GM04504 (cell line): ENCODE measurements at places on chromosomes 4 and X.

DNA sequence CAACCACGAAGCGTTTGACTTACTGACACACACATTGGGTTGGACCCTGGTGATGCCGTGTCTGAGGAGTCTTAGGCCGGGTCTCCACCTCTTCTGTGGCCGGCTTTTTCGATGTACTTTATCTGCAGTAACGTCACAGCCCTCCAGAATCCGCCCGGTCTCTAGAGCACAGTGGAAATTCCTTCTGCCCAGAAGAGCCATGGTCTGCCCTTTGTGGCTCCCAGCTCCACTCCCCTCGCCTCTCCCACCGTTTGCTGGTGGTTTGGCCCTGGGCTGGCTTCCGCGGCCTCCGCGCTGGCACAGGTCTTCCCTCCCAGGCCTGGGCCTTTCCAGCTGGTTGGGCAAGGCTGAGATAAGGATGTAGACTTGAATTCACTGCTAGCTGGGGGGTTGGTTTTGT, 4.3 kb downstream of the MAEA start:
- DNase-seq, result no peak

DNA sequence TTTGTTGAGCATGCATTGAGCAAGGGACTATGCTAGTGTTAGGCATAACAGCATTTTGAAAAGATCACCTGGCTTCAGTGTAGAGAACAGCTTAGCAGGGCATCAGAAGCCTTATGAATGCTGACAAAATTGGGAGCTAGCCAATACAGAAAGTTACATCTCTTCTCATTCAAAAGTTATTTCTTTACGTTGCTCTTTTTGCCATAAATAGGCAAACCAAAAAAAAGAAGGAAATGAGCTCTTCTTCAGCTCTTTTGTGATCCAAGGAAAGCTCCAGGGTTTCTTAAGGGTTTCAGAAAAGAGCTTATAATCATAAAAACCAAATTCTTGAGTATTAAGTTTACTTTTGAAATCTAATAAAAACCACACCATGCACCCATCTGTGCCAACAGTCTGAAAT, 35.2 kb upstream of the LNX1 start:
- no peak for DNase-seq

DNA sequence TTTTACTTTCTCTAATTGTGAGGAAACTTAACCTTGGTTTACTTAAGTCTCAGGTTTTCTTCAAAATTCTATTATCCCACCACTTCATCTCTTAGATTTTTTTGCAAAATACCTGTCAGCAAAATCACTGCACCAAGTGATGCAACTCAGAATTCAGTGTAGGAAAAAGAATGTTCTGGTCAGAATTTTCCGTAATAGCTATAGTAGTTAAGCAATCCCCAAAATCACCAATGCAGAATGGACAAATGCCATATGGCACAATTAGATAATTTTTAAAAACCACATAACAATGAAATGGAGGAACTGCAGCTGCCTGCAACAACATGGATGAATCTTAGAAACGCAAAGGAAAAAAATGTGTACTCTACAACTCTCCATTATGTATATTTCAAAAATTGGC, 373.1 kb downstream of the NAF1 start:
- DNase-seq, result no peak

DNA sequence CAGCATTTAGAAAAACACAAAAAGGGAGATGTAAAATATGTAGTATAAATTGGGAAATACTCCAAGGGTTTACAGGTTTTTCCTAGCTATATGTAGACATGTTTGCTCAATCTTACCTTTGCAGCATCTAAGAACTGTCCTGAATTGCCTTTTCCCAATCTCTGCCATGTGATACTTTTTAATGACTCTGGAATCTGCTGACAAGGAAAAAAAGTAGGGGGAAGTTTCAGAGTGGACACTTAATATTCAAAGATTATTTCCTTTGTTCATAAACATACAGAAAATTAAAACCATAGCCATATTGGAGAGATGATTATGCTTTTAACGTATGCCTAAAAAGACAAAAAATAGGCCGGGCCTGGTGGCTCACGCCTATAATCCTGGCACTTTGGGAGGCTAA, 41.4 kb downstream of the ABCB7 start:
- DNase-seq, result no peak

DNA sequence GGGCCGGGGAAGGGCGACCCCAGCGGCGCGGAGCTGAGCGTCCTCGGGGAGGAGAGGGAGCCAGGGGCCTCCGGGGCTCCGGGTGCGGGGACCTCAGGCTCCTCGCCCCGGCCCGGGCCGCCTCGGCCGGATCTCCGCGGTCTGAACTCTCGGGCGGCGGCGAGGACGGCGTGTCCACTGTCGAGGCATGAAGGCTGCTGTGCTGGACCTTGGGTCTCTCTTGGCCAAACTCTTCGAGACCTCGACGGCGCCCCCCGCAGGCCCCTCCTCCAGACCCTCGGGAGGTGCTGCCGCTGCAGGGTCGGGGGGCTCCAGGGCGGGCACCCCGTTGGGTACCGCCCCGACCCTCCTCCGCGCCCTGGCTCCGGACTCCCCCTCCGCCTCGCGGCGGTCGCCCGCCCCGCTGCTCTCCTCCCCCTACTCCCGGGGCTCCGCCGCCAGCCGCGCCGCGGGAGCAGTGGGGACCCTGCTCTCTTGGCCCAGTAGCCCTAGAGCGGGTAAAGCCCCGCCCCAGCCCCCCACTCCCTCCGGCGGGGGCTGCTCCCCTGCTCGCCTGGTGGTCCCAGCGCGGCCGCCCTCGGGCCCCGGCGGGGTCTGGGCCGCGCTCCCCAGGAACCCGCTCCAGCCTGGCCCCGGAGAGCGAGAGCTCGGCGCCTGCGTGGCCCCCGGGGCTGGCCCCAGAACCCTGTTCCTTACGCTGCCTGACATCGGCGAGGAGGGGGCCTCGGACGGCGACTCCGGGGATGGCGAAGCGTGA, 564 bp downstream of the FAM149A start:
- DNase-seq, result no peak

GRCh38 chr4:39539089-39539611, 11.9 kb upstream of the UGDH start:
- DNase-seq, result no peak

DNA sequence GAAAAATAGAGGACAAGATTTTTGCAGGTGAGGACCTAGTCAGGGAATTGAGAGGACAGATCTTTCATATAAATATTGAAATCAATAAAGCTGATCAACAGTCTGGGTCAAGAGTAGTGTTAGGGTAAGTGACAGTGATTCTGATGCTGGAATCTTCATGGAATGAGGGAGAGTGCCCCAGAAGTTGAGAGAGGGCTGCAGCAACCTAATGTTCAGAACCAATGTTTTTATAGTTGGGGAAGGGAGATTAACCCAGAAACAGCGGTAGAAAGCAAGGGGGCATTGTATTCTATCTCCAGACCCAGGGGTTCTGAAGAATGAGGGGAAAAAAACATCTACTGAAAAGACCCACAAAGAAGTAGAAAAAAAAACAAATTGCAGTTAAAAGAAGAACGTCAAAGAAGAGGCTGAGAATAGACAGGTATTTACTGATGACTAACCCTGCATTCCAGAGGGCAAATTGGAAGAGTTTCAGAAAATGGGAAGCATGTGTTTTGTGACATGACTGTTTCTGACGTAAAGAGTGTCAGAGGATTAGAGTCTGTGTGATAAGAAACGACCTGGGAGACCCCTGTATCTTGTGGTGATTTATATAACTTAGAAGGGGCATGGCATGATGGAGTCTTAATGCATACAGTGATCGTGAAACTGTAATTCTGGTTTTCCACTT, 819.6 kb upstream of the EPHA5 start:
- no peak for DNase-seq

GRCh38 chr4:98094118-98094517, 49.2 kb downstream of the STPG2 start:
- no peak for DNase-seq

DNA sequence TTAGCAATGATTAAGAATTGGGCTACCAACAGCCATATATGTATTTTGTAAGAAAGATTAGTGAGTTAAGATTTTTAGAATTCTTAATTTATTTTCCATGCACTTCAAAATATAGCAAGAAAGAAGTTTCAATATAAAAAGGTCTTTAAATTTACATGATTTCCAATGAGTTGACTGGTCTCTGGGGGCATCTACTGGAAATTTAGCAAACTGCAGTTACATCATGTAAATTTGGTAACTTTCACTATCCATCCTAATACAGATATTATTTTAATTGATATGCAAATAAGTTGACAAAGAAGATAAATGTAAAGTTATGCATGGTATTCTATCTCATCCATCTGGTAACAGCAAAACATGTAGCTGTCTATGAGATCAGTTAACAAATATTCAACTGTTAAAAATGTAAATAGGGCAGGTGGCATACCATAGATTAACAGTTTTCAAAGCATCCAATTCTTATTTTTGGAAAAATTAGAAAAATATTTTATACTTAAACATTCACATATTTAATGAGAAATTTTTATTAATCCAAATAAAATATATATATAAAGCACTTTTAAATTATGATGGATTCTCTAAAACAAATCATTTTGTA, 29.1 kb downstream of the TTC29 start:
- peak; percentile 19 for DNase-seq

DNA sequence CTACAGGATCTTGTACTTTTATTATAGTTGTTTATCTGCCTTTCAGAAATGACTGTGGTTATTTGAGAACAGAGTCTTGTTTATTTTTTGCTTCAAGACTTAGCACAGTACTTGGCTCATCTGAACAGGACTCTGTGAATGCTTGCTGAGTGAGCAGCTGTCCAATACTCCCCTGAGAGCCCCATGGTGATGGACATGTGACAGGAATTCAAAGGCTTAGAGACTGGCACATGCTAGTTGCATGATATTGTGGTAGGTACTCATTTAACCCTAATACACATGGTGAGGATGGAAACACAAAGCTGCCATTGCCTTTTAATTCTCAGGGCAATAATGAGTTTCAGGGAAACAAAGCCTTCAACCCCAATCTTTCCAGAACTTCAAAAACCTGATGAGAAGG, 97.3 kb downstream of the GEMIN8 start:
- no peak for DNase-seq

- no peak for DNase-seq
Measured at GRCh38 chr4:169660929-169661328, 40.6 kb downstream of the CLCN3 start.

- no peak for DNase-seq
Measured at GRCh38 chr4:19368800-19369199, 882.9 kb upstream of the SLIT2 start.

- DNase-seq, result peak; percentile 29
Measured at GRCh38 chrX:10296576-10296975, 139.8 kb downstream of the CLCN4 start.

DNA sequence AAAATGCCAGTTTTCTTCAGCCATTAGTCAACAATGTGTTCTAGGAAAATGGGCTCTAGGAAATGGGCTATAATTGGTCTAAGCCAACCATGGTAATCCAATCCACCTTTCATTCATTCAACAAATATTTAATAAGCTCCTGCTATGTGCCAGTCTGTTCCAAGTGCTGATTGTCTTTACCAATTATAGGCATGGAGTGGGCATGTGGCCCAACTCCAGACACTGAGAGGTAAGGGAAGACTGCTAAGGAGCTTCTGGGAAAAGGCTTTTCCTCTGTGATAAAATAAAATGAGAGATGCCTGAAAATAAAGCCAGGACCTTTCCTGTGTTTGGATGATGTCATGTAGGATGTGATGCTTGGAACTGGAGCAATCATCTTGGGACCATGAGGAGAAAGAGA, 43.3 kb downstream of the HOPX start:
- DNase-seq, result no peak

DNA sequence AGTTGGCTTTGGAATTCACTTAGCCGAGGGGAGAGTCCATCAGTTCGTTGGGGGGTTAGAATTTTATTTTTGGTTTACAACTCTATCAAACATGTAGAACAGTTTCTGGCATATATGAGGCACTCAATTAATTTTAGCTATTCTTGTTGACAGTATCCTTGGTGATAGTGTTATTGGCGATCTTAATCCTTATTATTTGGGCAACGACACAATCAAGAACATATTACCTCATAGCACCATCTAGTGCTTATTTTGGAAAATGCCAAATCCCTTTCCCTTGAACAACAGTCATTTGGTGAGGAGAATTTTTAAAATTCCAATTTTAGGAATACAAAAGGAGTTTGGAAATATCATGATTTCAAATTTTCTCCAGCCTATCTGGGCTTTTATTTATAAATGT, 17.9 kb upstream of the PGRMC1 start:
- no peak for DNase-seq
